ENCODE measurements at places on chromosomes 3 and 15.

DNA sequence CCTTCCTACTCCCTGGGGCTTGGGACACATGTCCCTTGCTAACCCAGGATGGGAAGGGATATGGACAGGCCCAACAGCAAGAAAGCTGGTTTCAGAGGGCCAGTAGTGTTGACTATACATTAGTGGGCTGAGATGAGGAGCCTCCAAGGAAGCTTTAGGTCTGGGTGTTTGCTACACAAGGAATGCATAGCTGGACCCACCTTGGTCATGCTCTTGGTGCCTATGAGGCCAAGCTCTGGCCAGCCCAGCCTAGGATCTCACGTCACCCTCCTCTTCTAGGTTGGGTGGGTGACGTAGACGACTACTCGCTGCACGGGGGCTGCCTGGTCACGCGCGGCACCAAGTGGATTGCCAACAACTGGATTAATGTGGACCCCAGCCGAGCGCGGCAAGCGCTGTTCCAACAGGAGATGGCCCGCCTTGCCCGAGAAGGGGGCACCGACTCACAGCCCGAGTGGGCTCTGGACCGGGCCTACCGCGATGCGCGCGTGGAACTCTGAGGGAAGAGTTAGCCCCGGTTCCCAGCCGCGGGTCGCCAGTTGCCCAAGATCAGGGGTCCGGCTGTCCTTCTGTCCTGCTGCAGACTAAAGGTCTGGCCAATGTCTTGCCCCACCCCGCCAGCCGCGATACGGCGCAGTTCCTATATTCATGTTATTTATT lies 653 bp upstream of the WDR6 start:
- no peak for DNase-seq

- DNase-seq: no peak
Observed at GRCh38 chr3:198113206-198114053, 153.4 kb downstream of the LMLN start.

DNA sequence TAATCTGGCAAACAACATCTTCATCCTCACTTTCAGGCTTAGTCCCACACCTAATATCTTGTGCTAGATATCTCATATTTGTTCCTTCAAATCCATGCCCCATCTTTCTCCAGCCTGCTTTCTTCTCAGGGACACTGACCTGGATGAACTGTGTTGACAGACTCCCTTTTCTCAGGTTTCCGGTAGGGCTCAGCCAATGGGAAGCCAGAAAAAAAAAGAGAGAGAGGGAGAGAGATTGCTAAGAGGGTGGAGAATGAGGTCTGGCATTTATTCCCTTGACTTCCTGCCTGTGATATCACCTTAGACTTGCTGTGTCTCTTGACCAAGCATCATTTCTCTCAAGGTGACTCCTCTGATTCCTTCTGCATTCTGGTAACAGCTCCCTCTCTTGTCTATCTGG lies 145.6 kb upstream of the ABI3BP start:
- DNase-seq: no peak

DNA sequence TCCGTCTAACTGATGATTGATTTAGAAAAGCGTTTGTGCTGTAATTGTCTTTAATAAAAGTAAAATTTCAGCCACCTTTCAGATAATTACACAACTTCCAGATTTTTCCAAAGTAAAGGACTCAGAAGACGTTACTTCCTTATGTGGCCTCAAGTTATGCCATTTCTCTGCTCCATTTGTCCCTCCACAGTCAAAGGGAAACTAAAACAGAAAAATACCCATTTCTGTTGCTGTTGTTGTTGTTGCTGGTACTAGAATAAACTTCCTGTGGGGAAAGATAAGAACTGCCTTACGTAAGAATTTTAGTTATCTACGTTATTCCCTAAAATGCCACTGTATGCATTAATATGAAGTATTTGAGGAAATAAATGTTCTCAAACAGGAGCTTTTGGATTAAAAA lies 153.9 kb downstream of the P3H2 start:
- no peak for DNase-seq

- DNase-seq: no peak
Observed at GRCh38 chr15:66369773-66370651, 13.5 kb upstream of the TIPIN start.

GRCh38 chr15:101052031-101052620 lies 133.0 kb downstream of the LRRK1 start:
- DNase-seq: no peak

DNA sequence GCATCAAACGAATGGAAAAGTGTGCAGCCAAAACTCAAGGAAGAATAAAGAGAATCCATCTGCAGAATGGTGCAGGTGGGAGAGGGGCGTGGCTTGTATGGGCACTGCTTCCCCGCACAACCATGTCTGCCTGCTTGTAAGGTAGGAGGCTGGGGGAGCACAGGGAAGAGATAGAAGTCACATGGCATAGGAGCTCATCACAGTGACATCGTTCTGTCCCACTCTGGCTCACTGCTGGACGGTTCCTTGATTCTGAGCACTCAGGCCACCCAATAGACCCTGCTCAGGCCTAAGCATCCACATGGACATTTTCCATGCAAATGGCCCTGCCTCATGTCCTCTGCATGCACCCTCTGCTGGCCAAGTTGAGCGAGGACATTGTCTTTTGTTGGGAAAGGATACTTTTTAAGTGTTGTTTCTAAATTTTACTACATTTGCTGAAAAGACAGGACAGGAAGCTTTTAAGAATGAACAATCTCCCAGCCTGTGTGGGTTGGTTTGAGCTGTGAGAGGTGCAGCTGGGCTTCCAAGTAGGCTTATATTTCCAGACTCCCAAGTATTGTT lies 3.1 kb downstream of the MYLK start:
- DNase-seq: no peak

DNA sequence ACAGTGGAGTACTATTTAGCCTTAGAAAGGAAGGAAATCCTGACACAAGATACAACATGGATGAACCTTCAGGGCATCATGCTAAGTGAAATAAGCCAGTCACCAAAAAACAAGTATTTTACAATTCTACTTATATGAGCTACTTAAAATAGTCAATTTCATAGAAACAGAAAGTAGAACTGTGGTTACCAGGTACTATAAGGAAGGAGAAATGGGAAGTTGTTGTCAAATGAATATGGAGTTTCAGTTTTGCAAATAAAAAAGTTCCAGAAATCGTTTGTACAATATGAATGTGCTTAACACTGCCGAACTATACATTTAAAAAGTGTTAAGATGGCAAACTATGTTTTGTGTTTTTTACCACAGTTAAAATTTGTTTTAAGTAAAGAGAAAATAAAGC lies 26.8 kb downstream of the TRANK1 start:
- DNase-seq: no peak

DNA sequence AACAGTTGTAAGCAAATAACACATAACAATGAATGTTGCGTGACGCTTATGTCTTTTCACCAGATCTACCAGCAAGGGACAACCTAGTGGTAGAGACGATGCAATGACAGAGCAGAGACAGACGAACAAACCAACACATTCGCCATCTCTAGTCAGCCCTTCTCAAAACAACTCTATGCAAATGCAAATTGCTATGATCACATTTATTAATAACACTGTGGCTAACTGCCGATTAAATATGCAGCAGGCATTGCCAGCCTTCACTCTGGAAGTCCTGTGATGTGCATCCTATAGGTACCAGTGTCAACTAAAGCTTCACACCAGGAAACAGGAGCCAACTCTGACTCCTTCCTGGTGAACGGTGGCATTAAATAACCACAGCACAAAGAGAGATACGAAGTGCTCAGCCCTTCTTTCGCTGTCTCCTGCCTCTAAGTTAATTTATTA lies 94.2 kb downstream of the FOXP1 start:
- no peak for DNase-seq

DNA sequence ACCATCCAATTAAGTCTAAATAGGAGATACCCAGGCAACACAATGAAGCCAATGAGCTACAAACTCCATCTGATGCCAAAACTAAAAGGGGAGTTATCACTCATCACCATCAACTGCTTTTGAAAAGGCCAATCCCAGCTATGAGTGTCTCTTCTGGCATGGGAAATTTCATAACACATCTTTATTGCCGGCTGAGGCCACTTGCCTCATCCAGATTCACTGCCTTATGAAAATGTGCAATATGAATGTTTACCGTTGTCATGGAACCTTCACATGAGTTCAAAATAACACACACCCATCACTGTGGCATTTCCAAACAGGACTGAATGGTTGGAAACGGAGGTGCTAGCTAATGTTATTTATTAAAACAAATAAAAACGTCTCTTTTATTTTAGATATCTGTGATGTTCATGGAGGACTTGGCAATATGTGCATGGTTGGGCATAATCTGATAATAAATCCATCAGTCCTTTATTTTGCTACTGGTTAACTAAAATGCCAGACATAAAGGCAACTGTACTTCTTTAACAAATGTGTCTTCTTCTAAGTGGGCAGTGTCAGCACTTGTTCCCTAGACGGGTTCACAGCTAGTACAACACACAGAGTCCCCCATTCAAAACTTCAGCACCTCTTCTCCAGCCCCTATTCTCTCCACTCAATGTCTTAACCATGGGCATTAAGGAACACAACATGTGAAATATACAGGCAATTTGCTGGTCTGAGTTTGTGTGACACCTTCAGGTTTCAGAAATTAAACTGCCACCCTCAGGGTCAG lies 143.9 kb downstream of the MAGI1 start:
- no peak for DNase-seq

DNA sequence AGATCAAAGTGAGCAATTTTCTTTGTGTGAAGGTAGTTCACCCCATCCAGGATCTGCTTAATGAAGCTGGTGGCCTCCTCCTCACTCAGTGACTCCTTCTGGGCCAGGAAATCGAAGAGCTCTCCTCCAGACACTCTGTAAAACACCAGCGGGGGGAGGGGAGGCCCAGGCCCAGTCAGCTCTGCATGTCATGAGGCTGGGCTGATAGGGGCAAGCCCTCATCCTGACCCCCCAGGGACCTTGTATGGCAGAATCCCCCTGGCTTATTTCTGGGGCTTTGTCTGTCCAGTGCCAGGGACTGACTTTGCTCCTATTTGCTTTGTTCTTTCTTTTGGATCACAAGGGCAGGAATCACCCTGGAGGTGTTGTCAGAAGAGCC lies 74.9 kb downstream of the DAPK2 start:
- peak; percentile 7 for DNase-seq

DNA sequence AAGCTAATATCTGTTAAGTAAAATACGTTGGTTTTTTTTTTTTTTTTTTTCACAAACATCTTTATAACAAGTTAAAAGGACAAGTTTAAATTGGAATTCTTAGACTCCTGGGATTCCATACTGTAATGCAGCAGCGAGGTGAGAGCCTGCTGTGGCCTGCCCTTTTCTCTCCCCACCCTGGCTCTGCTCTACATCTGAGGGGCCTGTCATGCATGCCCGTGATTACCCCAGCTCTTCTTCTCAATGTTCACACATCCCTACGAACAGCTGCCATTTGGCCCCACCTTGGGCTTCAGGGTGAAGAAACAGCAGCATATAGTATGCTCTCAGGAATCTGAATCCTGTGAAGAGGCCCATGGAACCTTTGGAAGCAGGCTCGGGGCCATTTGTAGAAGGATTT lies 14.7 kb downstream of the CFAP91 start:
- DNase-seq: no peak

DNA sequence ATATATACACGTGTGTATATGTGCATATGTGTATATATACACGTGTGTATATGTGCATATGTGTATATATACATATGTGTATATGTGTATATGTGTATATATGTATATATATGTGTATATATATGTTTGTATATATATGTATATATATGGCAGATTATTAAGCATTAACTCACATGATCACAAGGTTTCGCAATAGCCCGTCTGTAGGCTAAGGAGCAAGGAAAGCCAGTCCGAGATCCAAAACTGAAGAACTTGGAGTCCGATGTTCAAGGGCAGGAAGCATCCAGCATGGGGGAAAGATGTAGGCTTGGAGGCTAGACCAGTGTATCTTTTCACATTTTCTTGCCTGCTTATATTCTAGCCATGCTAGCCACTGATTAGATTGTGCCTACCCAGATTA lies 23.7 kb downstream of the NAALADL2 start:
- DNase-seq: no peak

DNA sequence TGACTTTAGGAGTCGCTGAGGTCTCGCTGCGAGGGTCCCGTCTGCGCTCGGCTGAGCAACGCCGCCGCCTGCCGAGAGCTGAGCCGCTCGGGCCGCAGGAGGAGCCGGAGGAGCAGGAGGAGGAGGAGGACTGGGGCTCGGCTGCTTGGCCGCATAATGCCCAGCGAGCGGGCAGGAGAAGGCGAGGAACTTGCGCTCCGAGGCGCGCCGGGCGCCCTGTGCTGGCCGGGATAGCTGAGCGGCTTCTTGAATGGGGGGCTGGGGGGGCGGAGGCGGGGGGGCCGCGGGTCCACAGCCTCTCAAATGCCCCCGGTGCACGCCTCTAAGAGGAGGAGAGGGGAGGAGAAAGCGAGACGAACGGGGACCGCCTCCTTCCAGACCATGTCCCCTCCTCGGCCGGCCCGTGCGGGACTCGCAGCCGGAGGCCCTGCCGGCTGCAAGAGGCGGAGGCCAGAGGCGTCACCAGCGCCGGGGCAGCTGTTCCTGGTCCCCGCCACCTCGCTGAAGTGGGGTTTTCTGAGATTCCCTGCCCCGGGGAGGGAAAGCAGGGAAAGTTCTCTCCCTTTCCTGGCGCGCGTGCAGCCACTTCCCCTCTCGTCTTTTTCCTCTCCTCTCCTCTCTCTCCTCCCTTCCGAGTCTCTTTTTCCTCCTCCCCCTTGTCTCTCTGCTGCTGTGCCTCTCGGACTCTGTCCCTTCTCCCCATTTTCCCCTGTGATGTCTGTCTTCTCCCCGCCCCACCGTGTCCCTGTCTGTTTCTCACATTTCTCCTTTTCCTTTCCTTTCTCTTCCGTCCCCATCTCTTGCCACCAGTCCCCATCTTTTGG lies at the start of gene ADAMTS9:
Gene ADAMTS9 (minus strand): TSS at position 220 of the 824 bp plus-strand sequence. CDS start 343 bp downstream, outside the sequence.
- DNase-seq: no peak

GRCh38 chr3:3065876-3066275 lies 44.3 kb downstream of the IL5RA start:
- no peak for DNase-seq

GRCh38 chr3:96083610-96084009 lies 730.8 kb upstream of the EPHA6 start:
- DNase-seq: no peak

GRCh38 chr3:11919390-11919789 lies 72.7 kb upstream of the TAMM41 start:
- no peak for DNase-seq

DNA sequence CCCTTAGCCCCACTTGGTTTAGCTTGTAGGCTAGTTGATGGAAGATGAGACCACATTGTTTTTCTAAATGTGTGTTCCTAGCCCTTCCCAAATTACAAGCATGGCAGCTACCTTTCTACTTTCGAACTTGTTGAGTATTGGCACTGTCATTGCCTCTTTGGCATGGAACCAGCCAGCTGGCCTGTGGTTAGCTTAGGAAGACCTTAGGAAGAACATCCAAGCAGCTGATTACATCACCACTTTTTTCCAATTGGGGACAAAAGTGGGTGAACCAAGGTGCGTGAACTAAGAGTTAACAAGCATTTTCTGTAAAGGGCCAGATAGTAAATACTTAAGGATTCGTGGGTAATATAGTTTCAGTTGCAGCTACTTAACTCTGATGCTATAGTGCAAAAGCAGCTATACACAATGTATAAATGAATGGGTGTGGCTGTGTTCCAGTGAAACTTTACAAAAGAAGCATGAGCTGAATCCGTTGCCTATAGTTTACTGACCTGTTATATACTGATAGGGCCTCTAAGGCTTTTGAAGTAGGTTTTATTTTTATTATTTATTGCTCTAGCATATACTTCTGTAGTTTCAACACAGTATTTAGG lies 8.5 kb downstream of the KLHL18 start:
- DNase-seq: no peak
